ENCODE measurements at places on chromosomes 3 and 15. TPM values are rescaled to one million over a fixed set of nuclear protein-coding genes. Genes with fewer than 3 reads are reported as not detected.

GRCh38 chr15:55008421-55008820 lies 188.3 kb downstream of the RSL24D1 start:
- H3K27ac ChIP-seq, result no peak overlapping the region
- no peaks in the 10 kb centered on the region for H3K27me3 ChIP-seq
- DNase-seq, result no peak
- H3K4me1 ChIP-seq, result no peaks in the 10 kb centered on the region

GRCh38 chr3:70947579-70947978 lies 635.1 kb upstream of the MDFIC2 start:
- no peak overlapping the region for H3K4me3 ChIP-seq
- DNase-seq, result no peak
- no peak overlapping the region for H3K27ac ChIP-seq
- H3K27me3 ChIP-seq, result no peaks in the 10 kb centered on the region

DNA sequence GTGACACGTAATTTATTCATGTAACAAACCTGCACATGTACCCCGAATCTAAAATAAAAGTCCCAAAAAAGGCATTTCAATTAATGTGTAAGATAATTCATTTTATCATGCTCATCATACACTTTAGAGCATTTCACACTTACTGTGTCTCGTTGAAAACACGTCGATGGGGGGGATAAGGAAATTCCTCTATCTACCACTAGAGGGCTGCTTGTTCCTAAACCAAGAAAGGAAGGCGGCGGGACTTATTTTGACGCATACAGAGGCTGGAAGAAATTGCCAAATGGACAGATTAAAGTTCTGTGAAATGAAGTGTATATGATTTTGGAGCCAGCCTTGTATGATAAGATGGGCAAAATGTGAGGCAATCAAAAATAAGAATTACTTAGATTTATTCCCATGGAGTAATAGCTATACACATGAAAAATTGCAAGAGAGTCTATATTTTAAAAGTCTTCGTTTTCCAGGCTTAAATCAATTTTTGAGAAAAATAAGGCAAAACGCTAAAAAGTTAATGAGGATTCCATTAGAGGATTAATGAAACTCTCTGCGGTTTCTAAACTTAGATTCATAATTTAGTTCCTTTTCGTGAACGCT lies 346.8 kb downstream of the CNTN3 start:
- no peak overlapping the region for H3K27ac ChIP-seq
- no peak for DNase-seq
- H3K4me3 ChIP-seq, result no peak overlapping the region
- no peaks in the 10 kb centered on the region for H3K27me3 ChIP-seq
- no peaks in the 10 kb centered on the region for H3K36me3 ChIP-seq

GRCh38 chr3:134291319-134292254 lies 40.9 kb upstream of the RYK start:
- no peak overlapping the region for H3K4me3 ChIP-seq
- no peaks in the 10 kb centered on the region for H3K36me3 ChIP-seq
- no peak for DNase-seq
- peaks cover 3% of the 10 kb centered on the region for H3K4me1 ChIP-seq

DNA sequence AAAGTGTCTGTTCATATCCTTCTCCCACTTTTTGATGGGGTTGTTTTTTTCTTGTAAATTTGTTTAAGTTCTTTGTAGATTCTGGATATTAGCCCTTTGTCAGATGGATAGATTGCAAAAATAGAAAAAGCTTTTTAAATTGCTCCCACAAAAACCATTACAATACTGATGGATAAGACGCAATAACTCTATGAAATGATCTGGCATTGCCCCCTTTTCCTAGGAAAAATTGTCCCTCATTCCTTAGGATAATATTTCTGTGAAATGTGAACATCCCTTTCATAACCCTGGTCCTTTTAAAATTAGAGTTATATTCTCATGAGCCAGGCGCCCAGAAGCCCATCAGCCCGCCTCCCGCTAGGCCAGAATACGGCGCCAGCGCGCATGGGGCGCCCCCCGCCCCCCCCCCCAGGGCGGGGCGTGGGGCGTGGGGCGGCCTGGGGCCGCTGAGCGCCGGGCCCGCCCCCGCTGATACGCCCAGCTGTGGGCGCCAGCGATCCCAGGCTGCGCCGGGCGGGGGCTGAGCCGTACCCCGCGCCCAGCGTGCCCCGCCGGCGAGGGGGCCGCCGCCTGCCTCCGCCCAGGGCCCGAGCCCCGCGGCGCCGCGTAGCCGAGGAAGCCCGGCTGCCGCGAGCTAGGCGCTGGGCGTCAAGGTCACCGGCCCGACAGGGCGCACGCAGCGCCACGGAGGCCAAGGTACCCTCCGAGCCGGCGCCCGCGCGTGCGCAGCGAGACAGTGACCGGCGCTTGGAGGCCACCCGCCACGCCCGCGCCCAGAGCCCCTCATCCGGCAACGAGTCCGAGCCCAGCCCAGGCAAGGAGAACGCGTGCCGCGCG lies 11.1 kb upstream of the ROPN1B start:
- H3K4me1 ChIP-seq, result no peaks in the 10 kb centered on the region
- H3K27me3 ChIP-seq, result peaks cover 31% of the 10 kb centered on the region
- no peak overlapping the region for H3K4me3 ChIP-seq
- DNase-seq, result no peak
- no peaks in the 10 kb centered on the region for H3K36me3 ChIP-seq

- no peaks in the 10 kb centered on the region for H3K36me3 ChIP-seq
- H3K4me1 ChIP-seq, result peaks cover 15% of the 10 kb centered on the region
- H3K4me3 ChIP-seq, result no peak overlapping the region
- no peak overlapping the region for H3K27ac ChIP-seq
- H3K27me3 ChIP-seq, result peaks cover 31% of the 10 kb centered on the region
Observed at GRCh38 chr3:38027466-38028465, 1.7 kb downstream of the PLCD1 start.

GRCh38 chr15:78342021-78342420 lies 1.9 kb downstream of the CRABP1 start:
- peaks cover 79% of the 10 kb centered on the region for H3K27me3 ChIP-seq
- no peak overlapping the region for H3K27ac ChIP-seq
- H3K4me3 ChIP-seq, result no peak overlapping the region
- DNase-seq, result no peak
- H3K4me1 ChIP-seq, result no peaks in the 10 kb centered on the region

GRCh38 chr3:99730870-99731269 lies 86.8 kb upstream of the CMSS1 start:
- H3K4me1 ChIP-seq, result no peaks in the 10 kb centered on the region
- H3K27ac ChIP-seq, result no peak overlapping the region
- DNase-seq, result no peak

GRCh38 chr3:15011174-15011573 lies 53.9 kb downstream of the MRPS25 start:
- no peaks in the 10 kb centered on the region for H3K27me3 ChIP-seq
- no peak overlapping the region for H3K27ac ChIP-seq
- DNase-seq, result no peak

DNA sequence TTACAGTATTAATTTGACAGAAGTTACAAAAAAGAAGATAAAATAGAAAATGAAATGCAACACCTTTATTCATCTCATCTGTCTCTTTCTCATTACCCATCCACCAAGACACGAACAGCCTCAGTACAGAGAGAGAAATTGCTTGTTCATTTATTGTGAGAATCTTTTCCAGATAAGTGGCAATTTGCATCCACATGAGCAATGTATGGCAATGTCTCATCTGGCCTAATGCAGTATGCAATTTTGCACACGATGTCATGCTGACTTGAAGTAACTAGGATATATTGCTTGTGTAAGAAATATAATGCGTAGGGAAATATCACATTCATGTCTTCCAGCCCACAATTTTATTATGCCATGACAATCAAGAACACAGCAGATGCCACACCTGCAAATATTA lies 866.9 kb downstream of the ROBO1 start:
- H3K4me1 ChIP-seq, result no peaks in the 10 kb centered on the region
- H3K27me3 ChIP-seq, result no peaks in the 10 kb centered on the region
- no peak overlapping the region for H3K27ac ChIP-seq
- no peak for DNase-seq

DNA sequence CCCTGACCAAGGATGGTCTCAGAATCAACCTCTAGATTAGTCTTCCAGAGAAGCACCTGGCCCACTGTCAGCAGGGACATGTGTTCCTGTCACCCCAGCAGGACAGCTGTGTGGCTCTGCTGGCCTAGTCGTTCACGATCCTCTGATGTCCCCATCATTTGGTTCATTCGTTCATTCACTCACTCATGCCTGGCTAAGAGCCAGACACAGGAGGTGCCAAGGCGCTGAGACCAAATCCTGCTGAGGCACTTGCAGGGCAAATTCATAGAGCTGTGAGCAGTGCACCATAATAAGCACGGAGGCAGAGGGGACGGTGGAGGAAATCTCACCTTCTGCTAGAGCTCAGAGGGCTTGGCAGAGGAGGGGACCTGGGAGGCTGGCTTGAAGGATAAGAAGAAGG lies 49.9 kb upstream of the FGD5 start:
- H3K27ac ChIP-seq, result peak overlapping the region; percentile 100
- H3K27me3 ChIP-seq, result no peaks in the 10 kb centered on the region
- no peaks in the 10 kb centered on the region for H3K36me3 ChIP-seq
- H3K4me1 ChIP-seq, result peaks cover 71% of the 10 kb centered on the region
- H3K4me3 ChIP-seq, result no peak overlapping the region

DNA sequence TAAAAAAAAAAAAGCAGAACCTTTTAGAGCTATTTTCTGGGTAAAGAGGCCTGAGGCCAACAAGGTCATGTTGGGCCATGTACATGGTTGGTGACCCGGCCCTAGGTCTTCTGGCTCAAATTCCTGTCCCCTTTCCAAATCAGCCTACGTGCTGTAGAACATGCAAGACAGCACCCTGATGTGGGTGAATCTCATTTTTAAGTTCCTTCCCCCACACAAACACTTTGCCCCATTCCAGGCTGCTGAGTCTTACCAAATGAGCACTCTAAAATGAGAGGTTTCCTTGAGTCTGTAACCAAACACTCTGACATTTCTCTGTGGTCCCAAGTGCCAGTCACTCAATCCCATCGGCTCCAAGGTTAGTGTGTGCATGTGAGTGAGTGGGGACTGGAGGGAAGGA lies 9.4 kb downstream of the BCL6 start:
- H3K27ac ChIP-seq, result no peak overlapping the region
- no peak for DNase-seq
- H3K4me1 ChIP-seq, result peaks cover 47% of the 10 kb centered on the region
- no peak overlapping the region for H3K4me3 ChIP-seq
- peaks cover 24% of the 10 kb centered on the region for H3K36me3 ChIP-seq

DNA sequence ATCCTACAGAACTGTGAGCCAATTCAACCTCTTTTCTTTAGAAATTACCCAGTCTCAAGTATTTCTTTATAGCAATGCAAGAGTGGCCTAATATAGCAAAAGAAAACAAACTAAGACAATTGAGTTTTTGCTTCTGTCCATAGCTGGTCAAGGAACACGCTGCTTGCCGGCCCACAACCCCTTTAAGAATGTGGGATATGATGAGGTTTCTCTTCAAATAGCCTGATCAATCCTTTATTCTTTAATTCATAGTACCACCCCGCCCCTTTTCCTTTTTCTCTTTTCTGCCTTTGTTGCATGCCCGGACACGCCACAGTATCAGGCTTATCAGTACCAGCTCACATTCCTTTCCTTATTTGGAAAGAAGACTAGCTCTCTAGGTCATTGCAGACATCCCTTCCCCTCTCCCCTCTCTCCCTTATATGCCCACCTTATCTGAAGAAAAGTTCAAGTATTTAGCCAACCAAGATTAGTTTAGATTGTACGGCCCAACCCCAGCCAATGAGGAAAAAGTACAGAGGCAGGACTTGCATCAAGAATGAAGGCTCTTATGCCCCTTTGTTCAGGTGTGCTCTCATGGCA lies 404.5 kb downstream of the OCA2 start:
- no peak overlapping the region for H3K27ac ChIP-seq
- no peaks in the 10 kb centered on the region for H3K27me3 ChIP-seq
- no peaks in the 10 kb centered on the region for H3K36me3 ChIP-seq

DNA sequence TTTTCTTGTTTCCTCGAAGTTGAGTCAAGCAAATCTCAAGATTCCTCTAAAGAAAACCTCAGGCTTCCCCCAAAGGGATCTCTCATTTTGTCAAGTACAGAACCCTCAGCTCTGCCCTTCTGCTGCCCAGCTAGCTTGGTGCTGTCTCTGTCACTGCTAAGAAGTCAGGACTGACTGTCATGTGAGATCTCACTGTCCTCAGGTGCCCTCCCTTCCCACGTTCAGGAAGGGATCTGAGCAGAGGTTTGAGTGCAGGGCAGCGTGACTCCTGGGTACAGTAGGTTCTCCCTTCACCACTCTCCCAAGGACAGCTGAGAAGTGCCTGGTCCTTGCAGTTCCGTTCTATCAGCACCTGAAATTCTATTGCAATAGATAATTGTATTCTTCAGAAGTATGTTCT lies 229.7 kb downstream of the SLCO3A1 start:
- no peak overlapping the region for H3K27ac ChIP-seq
- H3K4me3 ChIP-seq, result no peak overlapping the region
- H3K4me1 ChIP-seq, result no peaks in the 10 kb centered on the region
- H3K27me3 ChIP-seq, result no peaks in the 10 kb centered on the region
- no peak for DNase-seq

DNA sequence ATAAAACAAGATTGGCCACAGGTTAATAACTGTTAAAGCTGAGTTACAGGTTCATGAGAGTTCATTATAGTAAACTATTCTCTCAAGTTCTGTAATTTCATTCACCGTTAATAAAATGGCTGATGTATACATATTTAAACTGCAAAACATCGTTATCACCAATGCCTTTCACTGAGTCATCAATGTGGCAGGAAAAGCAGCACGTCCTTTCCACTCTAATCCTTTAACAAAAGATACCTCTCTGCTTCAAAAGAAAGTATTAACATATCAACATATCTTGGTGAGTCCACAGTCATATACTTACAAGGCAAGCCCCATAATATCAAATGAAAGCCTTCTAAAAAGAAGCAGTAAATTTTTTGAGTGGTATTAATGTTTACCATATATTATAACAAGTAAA lies 54.5 kb downstream of the UACA start:
- H3K4me3 ChIP-seq, result no peak overlapping the region
- no peak for DNase-seq
- no peaks in the 10 kb centered on the region for H3K4me1 ChIP-seq
- H3K36me3 ChIP-seq, result no peaks in the 10 kb centered on the region
- no peaks in the 10 kb centered on the region for H3K27me3 ChIP-seq

DNA sequence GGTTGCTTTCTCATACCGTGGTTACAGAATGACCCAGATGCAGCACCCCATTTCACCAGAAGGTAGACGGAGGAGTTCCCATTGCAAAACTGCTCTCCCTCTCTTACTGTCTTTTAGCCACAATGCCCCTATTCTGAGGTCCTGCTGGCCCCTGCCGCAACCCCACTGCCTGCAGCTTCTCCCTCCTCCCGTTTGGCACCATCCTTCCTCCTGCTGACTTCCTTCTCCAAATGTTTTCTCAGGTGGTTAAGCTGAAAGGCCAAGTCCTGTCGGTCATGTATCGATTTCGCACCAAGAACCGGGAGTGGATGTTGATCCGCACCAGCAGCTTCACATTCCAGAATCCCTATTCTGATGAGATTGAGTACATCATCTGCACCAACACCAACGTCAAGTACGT lies 132.3 kb upstream of the ABHD17C start:
- no peaks in the 10 kb centered on the region for H3K36me3 ChIP-seq
- H3K27ac ChIP-seq, result no peak overlapping the region
- H3K4me3 ChIP-seq, result no peak overlapping the region
- no peaks in the 10 kb centered on the region for H3K4me1 ChIP-seq

GRCh38 chr3:69906351-69906966 lies 93.1 kb upstream of the SAMMSON start:
- no peaks in the 10 kb centered on the region for H3K27me3 ChIP-seq
- no peaks in the 10 kb centered on the region for H3K4me1 ChIP-seq
- DNase-seq, result no peak
- no peak overlapping the region for H3K27ac ChIP-seq
- no peaks in the 10 kb centered on the region for H3K36me3 ChIP-seq

- H3K27me3 ChIP-seq, result no peaks in the 10 kb centered on the region
- H3K36me3 ChIP-seq, result no peaks in the 10 kb centered on the region
Observed at GRCh38 chr15:99090011-99090699, 14.7 kb upstream of the SYNM start.

The NEK4 gene
- total RNA-seq, result 18.7 TPM

The COL7A1 gene
- total RNA-seq, result 4.4 TPM

The GUCA1C gene
- not detected for total RNA-seq

The LYZL4 gene
- total RNA-seq, result 0.14 TPM

The ECE2 gene
- not detected for total RNA-seq
